ENCODE measurements at places on chromosomes 7 and 10. TPM values are rescaled to one million over a fixed set of nuclear protein-coding genes. Genes with fewer than 3 reads are reported as not detected.

The DLX6 gene
- not detected for total RNA-seq

The HMX3 gene
- total RNA-seq: 0.35 TPM

The HOXA1 gene
- not detected for total RNA-seq

The PAX4 gene
- not detected for total RNA-seq

The KLF14 gene
- not detected for total RNA-seq
